Heart right ventricle (tissue), 16 donors: ENCODE measurements at places on chromosomes 7 and 10.

- DNase-seq = no peak
These were observed 34.1 kb downstream of the SAMD8 start for GRCh38 chr10:75145590-75145989.

DNA sequence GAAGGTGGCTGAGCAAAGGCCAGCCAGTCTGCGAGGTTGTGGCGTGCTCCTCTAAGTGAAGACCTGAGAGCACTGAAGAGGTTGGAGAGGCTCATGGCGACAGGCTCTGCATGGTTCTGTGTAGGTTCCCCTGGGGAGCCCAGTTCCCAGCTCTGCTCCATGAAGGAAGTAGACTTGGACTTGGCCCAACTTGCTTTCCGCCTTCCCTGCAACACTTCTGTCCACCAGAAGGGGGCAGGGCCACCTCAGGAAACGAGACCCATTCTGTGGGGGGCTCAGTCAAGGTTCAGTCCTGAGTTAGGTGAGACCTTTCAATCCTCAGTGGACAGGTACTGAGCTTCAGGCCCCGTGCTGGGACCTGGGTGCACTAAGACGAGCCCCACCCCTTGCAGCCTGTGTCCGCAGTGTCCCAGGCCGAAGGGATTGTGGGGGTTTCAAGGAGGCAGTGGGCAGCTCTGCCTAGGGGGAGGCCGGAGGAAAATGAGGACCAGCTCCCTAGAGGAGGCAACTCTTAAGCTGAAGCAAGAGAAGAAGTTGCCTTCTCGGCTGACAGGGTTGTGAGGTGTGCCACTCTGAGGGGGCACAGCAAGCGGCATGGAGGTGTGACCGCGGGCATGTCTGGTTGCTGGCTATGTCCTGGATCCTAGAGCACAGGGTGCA lies 15.0 kb upstream of the PCBD1 start:
- DNase-seq = peak; percentile 77

- DNase-seq = no peak
These were observed 47.2 kb upstream of the NRP1 start for GRCh38 chr10:33381451-33382215.

DNA sequence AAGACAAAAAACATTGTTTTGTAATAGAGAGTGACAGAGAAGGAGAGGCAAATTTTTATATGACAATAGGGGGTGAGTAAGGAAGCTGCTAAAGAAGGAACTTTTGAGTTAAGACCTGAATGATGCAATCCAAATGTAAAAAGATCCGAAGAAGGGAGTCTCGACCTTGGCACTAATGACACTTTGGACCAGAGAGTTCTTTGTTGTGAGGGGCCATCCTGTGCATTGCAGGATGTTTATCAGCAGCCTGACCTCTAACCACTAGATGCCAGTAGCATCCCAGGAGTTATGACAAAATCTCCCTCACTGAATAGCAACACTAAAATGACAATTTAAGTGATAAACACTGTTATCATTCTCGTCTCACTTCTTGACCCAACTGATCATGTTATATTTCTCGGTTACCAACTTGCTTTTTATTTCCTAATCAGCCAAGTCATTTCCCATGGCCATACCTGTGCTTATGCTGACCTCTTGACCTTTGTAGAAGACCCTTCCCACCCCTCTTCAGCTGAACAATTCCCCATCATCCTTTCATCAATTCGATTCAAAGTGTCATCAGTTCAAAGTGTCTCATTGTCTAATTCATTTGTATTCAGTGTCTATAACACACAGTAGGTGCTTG lies 30.0 kb downstream of the DGKI start:
- DNase-seq = no peak

DNA sequence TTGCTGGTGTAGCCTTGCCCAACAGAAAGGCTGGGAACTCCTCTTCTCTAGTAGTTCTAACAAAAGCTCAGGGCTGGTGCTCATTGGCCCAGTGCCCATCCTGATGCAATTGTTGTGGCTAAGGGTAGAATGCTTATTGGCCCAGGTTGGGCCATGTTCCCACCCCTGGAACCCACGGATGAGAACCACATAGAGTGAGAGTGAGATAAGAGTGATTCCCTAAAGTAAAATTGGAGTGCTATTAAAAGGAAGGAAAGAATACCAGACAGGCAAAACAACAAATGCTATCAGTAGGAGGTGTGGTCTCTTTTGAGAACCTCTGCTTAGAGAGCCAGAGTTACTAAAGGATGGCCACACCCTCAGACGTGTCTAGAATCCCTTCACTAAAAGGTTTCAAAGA lies 49.2 kb downstream of the LGI1 start:
- DNase-seq = no peak

- DNase-seq = peak; percentile 34
These were observed 85.6 kb downstream of the ZEB1 start for GRCh38 chr10:31404640-31405039.

- DNase-seq = no peak
These were observed 36.7 kb downstream of the COL13A1 start for GRCh38 chr10:69838418-69838817.

DNA sequence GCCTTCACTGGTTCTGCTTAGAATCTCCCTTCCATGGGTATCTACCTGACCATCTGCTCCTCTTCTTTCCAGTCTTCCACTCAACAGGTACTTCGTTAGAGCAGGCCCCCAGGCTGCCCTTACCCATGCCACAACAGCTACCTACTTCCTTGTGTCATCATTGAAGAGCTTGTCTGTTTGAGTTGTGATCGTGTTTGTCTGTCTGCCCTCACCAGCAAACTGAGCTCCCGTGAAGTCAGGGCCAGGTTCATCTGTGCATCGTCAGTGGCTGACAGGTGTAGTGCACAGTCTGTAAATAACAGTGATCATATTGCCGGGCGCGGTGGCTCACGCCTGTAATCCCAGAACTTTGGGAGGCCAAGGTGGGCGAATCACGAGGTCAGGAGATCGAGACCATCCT lies 5.0 kb downstream of the NIPSNAP2 start:
- no peak for DNase-seq

DNA sequence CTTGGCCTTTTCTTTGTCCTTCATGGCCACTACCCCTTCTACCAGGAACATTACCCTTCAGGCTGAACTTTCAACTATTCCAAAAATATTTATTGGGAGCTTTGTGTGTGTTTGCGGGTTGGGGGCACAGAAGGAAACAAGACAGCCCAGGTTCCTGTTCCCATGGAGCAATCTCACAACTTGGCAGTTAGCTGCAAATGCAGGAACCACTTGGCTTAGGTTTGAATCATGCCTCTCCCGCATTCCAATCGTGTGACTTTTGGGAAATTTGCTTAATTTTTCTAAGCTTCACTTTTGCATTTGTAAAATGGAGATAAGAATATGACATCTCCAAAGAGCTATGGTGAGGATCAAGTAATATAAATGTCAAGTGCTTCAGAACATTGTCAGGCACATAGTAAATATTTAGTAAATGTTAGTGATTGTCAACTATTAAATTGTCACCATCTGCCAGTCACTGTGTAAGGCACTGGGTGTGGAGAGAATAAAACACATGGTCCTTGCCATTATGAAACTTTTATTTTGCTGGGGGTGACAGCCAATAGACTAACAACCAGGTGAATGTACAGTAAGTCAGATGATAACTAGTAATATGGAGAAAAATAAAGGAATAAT lies 277.1 kb downstream of the SNX13 start:
- DNase-seq = no peak

- no peak for DNase-seq
These were observed 5.2 kb downstream of the NMT2 start for GRCh38 chr10:15163253-15163828.

DNA sequence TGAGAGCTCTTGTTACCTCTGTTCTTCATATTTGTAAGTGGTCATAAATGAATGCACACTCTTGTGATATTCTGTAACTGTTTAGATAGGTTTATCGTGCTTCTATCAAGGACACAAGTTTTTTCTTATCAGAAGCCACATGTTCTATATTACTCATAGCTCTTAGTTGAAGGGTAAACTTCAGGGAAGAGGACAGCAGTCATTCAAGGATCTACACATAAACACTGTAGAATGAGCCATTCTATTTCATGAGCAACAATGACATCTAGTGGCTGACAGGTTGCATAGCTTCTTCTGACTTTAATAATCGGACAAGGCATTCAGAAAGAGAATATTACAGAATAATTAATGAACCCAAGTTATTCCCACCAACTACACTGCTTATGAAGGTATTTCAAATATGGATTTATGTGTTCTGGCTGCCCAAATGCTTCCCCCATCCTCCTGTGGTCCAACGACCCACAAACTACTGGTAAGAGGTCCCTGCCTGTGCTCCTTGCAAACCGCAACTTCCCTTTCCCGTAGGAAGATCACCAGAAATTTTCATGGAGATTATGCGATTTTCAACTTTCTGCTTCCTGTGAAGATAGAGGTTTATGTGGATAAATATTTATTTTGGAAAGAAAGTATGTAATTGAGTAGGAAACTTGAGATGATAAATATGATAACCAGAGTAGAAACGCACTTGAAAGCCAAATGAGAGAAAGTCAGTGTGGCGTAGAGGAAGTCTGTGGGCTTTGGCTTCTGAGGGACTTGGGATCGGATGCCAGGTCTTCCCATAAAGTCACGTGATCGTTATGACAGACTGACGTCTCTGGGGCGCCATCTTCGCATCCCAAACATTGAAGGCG lies 16.8 kb upstream of the ABCB5 start:
- no peak for DNase-seq

DNA sequence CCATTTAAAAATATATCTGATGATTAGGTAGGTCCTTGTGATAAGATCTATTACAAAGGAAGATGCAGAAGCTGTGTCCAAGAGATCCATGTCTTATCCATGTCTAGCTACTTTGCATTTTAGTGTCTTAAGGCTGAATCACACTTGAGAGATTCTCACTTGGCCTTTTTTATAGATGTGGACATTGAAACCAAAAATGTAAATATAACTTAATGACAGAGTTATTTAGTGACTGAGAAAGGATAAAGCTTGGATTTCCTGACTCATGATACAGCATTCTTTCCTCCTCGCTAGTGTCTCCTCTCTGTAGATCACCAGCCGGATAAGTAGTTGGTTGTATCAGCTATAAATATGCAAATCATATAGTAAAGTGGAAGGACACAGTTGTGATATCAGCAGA lies 23.3 kb downstream of the INHBA start:
- no peak for DNase-seq

DNA sequence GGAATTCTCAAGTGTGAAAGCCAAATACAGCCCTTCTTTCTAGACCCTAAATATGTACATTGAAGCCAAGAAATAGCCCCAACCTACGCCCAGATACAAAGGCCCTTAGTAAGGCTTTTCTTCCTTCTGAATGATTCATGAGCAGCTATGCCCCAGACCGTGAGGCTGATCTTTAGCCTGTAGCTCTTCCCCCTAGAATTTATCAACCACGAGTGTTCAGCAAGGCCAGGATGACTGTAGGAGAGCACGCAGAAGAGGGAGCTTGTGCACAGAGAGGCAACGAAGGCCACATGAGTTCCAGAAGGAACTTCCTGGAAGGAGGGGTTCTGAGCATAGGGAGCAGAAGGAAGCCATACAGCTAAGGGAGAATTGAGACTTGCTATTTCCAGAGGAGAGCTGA lies 53.0 kb upstream of the HABP2 start:
- DNase-seq = no peak

DNA sequence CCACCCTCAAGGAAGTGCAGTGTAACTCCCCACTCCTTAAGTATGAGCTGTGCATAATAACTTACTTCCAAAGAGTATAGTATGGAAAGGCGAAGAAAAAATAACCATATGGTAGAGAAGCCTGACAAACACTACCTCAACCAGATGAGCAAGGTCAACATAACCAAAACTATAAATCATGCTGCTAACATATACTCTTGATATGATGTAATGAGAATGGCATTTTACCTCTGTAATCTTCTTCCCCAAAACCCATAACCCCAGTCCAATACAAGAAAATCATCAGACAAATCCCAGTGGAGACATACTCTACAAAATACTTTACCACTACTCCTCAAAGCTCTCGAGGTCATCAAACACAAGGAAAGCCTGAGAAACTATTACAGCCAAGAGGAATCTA lies 15.8 kb downstream of the OSBPL3 start:
- DNase-seq = no peak

- no peak for DNase-seq
These were observed 27.5 kb downstream of the MICALL2 start for GRCh38 chr7:1431634-1432380.

DNA sequence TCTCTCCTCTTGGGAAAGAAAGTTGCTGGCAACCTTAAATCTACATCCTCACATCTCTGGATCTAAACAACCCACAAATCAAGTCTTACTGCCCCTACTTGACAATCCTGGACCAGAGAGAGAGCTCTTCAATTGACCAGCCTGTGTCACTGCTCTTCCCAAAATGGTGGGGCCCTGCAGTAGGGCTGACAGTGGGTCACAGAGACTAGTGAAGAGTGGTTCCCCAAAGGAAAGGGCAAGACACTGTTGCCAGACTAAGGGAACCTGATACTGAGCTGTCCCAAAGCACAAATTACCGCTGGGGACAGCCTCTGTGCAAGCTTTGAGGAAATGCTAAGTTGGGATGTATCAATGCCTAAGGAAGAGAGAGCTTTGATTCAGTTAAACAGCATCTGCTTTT lies 4.5 kb upstream of the GPRIN2 start:
- no peak for DNase-seq

DNA sequence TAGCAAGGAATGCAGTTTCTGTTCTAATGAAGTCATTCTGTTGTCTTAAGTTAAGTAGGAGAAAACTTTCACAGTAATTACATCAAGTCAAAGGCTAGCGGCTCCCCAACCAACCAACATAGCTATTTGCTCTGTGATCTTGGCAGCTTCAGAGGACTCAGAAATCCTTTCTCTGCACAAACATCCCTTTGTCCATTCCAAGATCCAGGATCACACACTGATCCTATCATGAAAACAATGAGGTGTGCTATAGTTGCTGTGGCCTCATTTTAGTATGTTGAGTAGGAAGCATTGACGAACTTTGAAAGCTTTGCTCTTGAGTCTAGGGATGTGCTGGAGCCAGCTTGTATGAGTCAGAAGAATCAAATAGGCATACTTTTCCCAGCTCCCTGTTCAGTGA lies 218.2 kb upstream of the PRSS58 start:
- no peak for DNase-seq

GRCh38 chr7:137695942-137696341 lies 150.8 kb downstream of the DGKI start:
- DNase-seq = no peak
